ENCODE measurements at places on chromosomes 4 and X.

- DNase-seq, result peak; percentile 91
These were observed 162.3 kb upstream of the MAMLD1 start for GRCh38 chrX:150200820-150201287.

GRCh38 chr4:58411904-58412303 is 1301.7 kb upstream of the IGFBP7 start:
- no peak for DNase-seq

- no peak for DNase-seq
These were observed 32.1 kb downstream of the NELFA start for GRCh38 chr4:1976416-1977352.

- no peak for DNase-seq
These were observed 13.0 kb downstream of the STATH start for GRCh38 chr4:70008771-70009170.

DNA sequence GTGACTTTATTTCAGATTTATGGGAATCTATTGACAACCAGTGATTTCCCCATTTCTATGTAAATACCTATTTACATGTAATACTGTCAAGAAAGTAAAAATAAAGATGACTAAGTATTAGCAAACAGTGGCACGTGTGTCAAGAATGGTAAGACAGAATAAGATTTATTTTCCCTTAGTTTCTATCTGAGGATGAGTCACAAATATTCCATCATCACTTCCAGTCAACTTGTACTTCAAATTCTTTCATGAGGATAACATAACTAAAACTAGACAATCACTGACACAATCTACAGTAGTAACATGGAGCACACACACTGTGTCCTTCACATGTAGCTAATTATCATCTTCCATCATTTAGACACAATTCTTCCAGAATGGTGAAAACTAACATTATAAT is 625.3 kb upstream of the PCDH7 start:
- peak; percentile 7 for DNase-seq

DNA sequence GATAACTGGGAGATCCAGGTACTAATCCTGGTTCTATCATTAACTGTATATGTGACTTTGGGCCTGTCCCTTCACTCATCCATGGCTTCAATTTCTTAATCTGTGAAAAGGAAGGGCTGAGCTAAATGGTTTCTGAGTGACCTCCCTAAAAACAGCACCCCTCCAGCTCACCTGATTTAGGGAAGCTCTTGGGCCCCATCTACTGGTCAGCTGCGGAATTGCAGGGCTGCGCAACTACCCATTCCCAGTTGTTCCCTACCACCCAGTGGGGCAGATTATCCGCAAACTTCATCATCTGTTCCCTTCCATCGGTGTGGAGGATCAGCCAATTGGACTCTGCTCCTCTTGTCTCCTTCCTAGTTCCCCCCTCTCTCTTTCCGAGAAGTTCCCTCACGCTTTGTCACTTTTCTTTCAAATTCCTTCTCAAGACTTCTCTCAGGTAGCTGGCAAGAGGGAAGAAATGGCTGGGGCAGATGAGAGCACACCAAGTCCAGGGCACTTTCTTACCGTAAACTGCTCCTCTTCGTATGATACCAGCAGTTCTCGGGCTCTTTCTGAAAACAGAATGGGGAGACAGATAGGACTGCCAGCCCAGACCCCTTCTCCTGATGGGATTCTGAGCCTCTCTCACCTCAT is 5.8 kb downstream of the LAS1L start:
- DNase-seq, result peak; percentile 50

DNA sequence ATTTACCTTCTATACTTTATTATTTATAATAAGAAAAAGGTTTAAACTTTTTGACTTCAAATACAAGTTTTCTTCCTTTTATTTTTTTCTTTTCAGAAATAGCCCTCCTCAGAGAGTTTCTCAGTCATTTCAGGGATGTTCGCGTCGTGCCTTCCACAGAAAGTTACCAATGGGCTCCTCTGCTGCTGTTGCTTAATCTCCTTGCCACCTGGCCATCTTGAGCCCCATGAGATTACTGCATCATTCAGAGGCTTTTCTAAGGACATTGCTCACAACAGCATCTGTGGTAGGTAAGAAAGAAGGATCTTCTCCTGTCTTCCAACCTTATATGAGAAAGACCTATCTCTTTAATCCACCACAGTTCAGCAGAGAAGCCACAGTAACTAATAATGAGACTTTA is 1361.9 kb upstream of the ADGRL3 start:
- DNase-seq, result no peak

DNA sequence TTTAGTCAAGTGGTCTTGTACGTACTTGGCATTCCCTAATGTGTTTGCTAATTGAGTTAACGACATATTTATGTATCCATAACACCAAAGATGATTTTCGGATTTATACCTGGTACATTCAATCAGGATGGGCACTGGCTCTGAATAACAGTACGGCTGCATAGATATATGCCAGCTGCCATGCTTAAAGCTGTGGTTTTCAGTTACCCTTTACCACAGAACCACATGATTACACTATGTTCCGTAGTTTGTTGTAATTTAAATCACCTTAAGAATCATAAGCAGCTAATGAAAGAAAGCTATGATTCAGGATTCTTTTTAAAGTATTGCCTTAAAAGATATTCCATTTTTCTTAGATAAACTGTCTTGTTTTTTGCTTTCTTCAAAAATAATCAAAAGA is 53.6 kb downstream of the FIP1L1 start:
- DNase-seq, result no peak

DNA sequence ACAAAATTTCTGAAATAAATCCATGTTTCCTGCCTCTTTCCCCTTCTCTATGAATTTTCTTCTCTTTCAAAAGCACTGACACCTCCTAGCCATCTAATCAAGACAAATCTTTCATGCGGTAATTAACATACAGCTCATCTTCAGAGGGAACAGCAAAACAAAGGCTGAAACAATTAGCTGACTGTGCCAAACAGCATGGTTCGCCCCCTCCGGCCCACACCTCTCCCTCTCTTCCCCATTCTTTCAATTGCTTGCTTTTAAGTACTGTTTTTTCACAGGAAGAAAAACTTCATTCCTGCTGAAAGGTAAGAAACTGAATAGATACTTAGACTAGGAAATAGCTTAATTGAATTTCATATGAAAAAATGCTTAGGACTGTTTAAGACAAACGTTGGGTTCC is 291.1 kb upstream of the NOCT start:
- no peak for DNase-seq

DNA sequence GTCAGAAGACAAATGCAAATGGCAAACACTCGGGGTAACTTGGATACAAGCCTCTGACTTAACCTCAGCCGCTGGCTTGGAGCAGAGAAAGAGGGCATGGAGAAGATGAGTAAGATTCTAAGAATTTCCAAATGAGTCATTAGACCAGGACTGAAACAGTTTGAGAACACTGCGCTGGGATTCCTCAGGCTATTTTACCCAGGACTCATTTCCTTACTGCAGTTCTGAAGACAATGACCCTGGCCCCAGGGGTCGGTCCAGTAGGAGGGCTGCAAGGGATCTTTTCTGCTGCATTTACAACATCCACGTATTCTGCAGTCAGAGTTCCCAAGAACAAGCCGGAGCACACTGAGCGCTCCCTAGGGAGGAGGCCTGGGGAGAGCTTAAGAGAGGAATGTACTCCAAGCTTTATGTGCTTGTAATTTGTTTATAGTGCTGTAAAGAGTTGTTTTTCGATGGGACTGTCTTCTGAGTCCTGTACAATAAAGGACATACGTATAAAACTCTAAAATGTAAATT is 27.3 kb upstream of the SORBS2 start:
- peak; percentile 92 for DNase-seq

- DNase-seq, result no peak
These were observed 225.9 kb downstream of the AFAP1 start for GRCh38 chr4:7713757-7714156.

GRCh38 chr4:53644607-53645006 is 53.3 kb upstream of the LNX1 start:
- DNase-seq, result peak; percentile 51

DNA sequence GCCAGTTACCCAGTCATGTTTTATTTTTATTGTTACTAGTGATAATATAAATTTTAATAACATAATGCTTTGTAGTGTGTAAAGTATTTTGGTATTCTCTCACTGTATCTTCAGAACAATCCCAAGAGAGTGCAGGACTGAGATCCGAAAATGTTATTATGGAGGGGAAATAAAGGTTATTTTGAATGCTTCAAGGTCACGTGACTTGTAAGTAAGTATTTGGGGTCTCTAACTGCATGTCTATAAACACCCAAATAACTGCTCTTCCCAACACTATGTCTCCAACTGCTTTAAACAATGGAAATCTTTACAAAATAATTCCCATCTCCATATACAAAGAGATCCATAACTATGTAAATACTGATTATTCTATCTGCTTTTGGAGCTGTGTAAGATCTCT is 302.2 kb downstream of the LDB2 start:
- no peak for DNase-seq

- DNase-seq, result no peak
These were observed 186.6 kb downstream of the CPEB2 start for GRCh38 chr4:15188605-15189539.

DNA sequence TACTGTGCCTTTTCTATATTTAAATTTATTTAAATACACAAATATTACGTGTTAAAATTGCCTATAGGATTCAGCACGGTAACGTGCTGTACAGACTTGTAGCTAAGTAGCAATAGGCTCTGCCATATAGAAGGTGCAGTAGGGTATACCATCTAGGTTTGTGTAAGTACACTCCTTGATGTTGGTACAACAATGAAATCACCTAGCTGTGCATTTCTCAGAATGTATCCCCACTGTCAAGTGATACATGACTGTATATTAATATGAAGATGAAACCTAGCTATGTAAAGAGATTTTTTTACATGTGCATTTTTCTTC is 431.2 kb downstream of the KCTD8 start:
- DNase-seq, result no peak

DNA sequence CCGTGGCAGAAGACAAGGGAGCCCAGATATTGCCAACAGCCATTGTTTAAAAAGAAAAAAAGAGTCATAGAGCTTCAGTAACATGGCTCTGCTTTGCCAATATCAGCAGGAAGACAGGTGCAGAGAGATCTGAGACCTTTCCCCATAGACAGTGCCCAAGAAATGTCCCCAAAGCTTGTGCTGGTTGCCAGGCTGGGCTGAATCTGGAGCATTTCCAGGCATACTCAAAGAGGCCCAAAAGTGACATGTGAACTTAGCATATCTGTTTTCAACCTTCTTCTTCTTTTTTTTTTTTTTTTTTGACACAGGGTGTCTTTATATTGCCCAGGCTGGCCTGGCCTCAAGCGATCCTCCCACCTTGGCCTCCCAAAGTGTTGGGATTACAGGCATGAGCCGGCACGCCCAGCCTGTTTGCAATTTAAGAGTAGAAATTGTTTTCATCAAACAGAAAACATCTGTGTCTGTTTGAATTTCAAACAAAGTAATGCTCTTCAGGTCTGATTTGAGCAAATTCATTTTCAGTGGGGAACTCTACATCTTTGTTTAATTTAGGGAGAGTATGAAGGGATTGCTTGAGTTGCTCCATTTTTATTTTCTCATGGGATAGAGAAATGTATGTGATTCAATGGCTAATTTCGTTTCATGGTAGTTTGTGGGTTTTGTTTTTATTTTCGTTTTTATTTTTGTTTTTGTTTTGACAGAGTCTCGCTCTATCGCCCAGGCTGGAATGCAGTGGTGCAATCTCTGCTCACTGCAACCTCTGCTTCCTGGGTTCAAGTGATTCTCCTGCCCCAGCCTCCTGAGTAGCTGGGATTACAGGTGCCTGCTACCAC is 56.6 kb upstream of the RBM47 start:
- DNase-seq, result no peak

DNA sequence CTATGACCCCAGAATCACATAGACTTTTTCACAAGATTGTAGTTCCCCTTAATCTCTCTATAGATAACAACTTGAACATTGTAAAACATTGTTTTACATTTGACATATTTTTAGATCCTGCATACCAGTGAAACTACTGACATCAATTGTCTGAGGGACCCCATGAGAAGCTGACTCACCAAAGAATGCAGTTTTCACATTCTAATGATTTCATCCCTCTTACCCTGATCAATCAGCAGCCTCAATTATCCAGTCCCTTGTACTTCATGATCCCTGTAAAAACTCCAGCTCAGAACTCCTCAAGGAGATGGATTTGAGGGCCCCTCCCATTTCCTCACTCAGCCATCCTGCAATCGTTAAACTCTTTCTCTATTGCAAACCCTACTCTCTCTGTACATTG is 411.0 kb upstream of the NDST3 start:
- no peak for DNase-seq

GRCh38 chrX:71814123-71814912 is 51.2 kb downstream of the CXorf49B start:
- DNase-seq, result no peak

GRCh38 chrX:8939322-8939721 is 94.6 kb downstream of the FAM9B start:
- no peak for DNase-seq

GRCh38 chr4:26459054-26459755 is 31.1 kb downstream of the CCKAR start:
- DNase-seq, result peak; percentile 63

GRCh38 chr4:112994732-112995464 is 54.6 kb upstream of the ANK2 start:
- no peak for DNase-seq

DNA sequence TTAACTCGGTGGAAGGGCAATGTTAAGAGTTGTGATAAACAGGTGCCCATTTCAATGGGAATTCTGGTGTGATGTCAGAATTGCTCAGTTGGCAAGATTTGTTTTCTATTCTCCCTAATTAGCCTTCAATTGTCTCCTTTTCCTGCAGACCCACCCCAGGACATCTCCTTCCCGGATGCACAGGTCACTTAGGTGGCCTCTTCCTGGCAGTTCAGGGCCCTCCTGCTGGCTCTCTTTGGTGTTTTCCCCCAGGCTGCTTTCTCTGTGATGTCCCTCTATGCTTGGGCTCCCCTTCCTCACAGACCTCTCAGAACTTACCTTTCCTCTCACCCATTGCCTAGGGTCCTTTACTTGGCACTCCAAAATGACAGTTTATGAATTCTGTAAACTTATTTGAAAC is 126.3 kb downstream of the GPAT3 start:
- DNase-seq, result no peak

- DNase-seq, result no peak
These were observed 16.4 kb downstream of the TMEM154 start for GRCh38 chr4:152663203-152664066.

DNA sequence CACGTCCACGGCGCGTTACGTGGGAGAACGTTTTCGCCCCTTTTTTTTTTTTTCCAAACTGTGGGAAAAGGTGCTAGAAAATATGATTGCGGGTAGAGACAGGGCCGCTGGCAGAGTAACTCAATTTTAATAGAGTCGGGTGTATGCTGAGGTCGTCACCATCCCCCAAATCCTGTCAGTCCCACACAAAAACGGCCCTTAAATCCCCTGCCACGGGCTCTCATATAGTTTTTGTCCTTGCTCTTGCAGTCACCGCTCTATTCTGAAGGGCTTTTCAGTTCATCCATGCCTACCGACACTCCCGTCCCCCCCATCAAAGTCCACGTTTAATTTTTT is 796 bp upstream of the MED14 start:
- DNase-seq, result no peak

GRCh38 chrX:130981836-130982235 is 76.3 kb upstream of the ARHGAP36 start:
- no peak for DNase-seq

GRCh38 chrX:70264784-70265183 is 3.4 kb upstream of the ARR3 start:
- DNase-seq, result no peak

Measured in RWPE1 (cell line).